ENCODE measurements at places on chromosomes 4 and X.

DNA sequence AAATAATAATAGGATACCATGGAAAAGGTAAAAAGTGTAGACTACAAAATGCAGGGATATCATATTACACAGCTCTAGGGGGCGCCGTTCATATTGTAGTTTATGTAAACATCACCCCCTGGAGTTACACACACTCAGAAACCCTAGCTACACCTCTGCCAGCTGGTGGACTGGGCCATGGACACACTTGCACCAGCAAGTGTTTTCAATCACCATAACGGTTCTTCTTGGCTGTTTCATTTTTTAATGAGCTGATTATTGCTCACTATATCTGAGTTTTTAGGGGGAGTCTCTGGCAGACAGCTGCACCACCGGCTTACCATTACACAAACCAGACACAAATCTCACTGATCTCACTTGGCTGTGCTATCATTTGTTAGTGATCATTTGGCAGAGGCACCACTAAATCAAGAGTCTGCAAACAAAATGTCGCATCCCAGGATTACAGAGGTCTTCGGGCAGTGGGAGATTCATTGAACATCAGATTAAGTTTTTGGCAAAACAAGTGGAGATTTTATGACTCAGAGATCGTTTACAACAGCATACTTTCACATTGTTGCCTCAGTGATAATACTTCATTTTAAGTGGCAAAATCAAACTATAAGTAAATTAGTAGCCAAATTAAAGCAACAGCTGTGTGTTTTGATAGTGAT lies 185.7 kb downstream of the UNC5C start:
- DNase-seq = peak; percentile 10

DNA sequence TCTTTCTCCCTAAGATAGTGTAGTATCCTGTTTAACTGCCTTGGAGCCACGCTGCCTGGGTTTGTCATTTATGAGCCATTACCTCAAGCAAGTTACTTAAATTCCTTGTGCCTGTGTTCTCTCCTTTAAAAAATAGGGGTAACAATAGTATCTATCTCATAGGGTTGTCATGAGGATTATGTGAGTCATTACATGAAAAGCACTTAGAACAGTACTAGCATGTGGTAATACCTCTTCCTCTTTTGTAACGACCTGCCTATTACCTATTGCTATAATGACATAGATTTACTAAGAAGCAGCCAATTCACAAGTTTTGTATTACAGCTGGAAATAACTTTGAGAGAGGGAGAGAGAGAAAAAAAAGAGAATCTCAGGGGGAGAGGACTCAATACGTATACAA lies 834.7 kb downstream of the RAPGEF2 start:
- DNase-seq = no peak

DNA sequence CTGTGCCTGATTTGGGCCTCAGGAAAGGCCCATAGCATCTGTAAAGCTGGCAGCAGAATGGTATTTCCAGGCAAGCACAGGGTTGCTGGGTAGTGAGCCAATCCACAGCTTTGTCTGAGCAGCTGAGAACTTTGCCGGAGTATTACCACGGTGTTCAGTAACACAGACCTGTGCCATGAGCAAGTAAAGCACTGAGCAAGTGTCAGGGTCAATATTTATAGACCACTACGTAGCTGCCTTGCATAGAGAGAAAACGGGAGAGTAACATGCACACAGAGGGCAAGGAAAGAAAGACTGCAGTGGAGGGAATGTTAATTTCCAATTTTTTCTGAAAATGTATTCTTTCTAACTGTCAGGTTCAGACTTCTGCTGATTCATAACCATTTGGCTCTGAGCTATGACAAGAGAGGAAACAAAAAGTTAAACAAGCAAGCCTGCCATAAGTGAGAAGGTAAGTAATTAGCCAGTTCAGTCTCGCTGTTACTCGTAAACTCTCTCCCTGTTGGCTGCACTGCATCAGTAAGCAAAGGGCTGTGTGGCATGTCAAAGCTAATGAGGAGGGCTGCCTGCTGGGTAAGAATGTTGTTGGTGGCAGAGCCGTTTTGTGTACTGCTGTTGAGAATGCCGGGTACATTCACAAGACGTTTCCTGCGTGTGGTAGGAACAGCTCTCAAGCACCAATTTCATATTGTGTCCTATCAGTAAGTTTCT lies 238.1 kb downstream of the BMPR1B start:
- no peak for DNase-seq

DNA sequence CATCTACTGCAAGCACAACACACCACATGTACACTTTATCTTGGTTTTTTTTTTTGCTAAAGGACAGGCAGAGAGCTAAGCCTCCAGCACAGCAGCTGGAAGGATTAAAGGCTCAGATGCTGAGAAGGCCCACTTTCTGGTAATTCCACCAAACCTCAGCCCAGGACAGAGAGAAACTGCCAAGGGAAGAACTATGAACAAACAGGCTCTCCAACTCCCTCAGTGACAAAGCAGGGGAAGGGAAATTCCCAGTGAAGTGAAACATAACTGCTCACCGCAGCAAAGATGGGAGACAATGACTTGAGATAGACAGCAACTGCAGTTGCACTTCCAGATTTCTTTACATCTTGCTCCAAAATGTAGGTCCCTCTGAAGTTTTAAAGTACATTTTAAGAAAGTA lies 4.8 kb downstream of the PROM1 start:
- no peak for DNase-seq

GRCh38 chrX:74923942-74924448 lies 1.3 kb downstream of the NEXMIF start:
- no peak for DNase-seq

DNA sequence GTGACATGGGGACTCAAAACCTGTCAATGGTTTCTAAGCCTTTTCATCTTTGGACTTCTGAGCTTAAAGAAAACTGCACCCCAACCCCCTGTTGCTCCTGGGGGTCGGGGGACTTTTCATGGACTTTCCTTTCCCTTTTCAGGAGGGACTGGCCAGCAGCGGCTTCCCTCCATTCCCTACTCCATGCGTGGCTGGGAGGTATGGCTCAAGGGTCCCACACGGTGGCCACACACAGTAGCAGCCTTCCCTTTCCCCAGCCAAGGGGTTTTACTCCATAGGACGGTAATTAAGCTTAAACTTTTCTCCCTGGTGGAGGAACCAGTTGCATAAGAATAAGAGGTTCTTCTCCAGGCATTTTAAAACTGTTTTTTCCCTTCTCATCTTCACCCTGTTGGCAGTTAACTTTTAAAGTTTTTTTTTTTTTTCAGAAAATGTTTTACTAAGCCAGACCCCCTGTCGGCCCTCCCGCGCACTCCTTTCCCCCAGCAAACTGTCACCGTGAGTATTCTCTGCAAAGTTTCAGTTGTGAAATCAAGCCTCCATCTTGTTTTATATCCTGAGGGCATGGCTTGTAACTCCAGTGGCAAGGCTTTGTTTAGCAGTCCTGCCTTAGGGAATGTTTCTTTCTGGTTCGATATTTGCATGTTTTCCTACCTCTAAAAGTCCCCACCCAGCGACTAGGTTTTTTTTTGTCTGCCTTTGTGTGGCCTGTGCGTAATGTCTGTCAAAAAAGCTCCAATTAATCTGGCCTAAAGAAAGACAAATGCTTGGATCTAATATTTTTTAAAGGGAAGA lies 325.7 kb downstream of the TLL1 start:
- DNase-seq = peak; percentile 8

Measured in urothelium cell line (cell line).